ENCODE measurements at places on chromosomes 2 and 18.

DNA sequence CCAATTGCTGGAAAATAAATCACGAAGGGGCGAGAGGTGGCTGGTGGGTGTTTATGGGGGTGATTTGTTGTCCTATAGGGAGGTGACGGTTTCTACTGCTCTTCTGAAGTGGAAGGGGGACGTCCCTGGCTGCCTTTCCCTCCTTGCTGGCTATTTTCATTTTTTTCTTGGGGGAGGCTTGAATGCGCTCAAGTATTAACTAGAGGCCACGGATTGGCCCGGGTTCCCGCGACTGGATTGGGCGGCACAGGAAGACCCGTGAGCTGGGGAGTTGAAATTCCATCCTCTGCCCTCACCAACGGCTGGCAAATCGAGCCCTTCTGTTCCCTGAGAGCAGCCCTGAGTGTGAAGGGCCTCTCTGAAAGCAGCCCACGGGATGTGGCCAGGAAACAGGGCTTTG lies 176.5 kb upstream of the SPRED2 start:
- no peak for DNase-seq

DNA sequence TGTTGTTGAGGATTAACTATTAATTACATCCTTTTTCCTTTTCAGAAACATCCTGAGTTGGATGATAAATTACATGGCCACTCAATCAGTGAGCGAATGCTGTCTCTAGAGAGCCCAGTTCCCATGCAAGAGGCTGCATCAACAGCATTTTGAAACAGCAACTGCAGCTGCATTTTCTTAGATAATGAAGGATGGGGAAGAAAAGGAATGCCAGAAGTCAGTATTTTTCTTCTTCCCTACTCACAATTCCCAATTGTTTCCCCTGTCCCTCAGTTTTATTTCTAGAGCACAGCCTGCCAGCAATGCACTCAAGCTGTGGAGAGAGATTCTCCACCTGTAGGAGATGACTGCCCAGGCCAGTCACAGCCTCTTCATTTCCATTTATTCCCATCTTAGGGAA lies 6.9 kb downstream of the SCN7A start:
- DNase-seq, result no peak

DNA sequence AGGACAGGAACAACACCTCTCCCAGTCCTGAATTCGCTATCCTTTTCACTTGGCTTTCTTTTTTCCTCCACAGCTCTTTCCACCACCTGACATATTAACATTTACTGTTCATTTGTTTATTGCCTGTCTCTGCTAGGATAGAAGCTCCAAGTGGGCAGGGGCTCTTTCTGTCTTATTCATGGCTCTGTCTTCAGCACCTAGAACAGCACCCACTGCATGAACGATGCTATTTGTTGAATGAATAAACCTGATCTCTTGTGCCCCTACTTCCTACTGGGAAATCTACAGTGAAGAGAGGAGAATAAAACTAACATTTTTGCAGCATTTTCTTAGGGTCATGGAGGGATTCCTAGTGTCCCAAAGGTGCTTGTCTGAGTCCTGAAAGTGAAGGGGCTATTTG lies 24.4 kb upstream of the GAREM2 start:
- no peak for DNase-seq

GRCh38 chr2:20186855-20187187 lies 38.1 kb downstream of the SDC1 start:
- no peak for DNase-seq

DNA sequence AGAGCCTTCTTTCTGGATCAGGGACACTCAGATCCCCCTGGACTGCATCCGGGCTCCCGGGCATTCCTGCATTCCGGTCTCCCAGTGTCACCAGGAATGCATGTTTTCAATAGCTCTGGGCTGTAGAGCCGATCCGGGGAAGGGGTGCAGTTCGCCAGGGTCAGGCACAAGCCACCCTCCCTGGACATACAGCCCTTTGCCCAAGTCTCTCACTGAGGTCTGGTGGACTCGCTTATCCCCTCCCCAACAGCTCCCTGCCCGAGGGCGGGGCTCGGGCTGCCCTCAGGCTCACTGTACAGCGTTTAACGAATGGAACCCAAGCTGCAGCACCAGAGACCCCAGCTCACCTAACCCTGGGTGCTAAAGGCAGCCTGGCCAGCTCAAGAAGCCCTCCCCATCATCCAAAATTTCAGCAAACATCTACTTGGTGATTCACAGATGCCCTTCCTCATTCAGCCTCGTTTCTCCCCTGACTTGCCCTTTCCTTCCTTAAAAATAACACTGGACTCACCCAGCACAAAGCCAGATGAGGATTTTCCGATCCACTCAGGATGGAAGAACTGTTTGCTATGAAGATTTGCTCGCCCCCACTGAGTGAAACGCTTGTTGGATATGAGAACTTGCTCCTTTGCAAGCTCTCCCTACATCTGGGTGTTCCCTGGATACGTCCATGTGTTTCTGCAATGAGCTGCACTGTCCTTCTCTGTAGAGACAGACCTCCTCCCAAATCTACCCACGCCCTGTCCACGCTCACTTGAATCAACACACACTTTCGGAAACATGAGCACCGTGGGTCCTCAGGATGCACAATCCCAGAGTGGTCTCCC lies 58.1 kb downstream of the PXDN start:
- no peak for DNase-seq

DNA sequence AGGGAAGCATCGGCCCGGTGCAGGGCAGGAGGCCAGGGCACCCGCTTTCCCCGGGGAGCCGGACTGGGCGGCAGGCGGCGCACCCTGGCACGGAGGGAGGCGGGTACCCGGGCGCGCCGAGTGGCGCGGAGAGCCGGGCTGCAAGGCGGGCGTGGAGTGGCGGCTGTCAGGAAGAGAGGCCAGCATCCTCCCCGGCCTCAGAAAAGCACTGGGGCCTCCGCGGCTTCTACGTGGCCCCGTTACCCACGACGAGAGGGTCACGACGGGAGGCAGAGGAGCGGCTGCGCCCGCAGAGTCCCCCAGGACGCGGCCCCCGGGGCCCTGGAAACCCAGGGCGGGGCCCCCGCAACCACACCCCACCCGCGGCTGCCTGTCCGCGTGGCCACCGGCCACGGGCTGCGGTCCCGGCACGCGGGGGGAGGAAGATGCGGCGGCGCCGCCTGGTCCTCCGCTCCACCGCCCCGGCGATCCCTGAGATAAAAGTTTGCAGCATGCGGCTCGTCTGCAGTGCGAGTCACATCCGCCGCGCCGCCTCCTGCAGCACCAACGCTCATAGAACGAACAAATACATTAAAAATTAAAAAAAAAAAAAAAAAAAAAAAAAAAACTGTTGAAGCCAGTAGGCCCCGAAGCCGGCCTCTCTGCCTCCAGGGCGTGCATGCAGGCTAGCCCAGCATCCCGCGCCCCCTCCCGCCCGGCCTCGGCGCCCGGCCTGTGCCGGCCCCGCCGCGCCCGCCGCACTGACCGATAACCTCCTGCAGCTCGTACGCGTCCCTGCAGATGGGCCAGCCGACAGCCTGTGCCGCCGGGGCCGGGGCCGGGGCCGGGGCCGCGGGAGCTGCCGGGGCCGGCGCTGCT lies 683 bp downstream of the STK39 start:
- DNase-seq, result peak; percentile 39

GRCh38 chr2:143907801-143908200 lies 612.1 kb downstream of the ZEB2 start:
- no peak for DNase-seq

DNA sequence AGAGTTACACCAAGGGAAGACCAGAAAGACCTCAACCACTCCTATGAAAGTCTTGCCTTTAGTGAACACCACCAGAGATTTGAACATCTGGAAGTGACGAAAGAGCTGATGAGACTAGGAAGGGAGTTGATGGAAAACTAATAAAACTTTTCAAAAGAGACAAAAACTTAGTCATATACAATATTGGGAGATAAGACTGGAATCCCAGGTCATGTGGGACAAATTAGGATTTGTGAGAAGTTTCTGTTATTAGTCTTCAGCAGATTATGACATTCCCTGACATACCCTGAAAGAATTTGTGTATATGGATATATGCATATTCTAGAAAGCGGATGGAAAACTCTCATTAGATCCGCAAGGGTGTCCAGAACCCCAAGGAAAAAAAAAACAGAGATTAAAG lies 145.0 kb upstream of the LTBP1 start:
- no peak for DNase-seq

GRCh38 chr2:29806461-29806860 lies 114.9 kb downstream of the ALK start:
- DNase-seq, result no peak

GRCh38 chr2:119494163-119494790 lies 30.0 kb downstream of the SCTR start:
- no peak for DNase-seq

DNA sequence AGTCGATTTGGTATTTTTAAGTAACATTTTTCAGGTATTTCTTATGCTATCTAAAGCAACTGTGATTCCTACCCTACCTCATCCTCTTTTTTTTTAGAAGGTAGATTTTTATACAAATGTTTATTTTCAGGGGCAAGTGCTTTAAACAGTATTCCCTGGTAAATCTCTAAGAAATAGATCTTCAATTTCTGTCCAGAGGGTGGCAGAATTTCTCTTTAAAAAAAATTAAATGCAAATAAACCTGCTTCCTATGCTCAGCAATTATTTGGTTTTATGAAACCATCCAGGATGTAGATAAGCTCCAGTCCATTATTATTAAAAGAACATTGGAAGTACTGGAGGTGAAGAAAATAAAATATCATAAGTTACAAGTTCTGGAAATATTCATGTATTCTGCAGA lies 191.9 kb downstream of the MYO3B start:
- no peak for DNase-seq

GRCh38 chr2:17538844-17539554 lies 1.5 kb upstream of the VSNL1 start:
- peak; percentile 47 for DNase-seq

DNA sequence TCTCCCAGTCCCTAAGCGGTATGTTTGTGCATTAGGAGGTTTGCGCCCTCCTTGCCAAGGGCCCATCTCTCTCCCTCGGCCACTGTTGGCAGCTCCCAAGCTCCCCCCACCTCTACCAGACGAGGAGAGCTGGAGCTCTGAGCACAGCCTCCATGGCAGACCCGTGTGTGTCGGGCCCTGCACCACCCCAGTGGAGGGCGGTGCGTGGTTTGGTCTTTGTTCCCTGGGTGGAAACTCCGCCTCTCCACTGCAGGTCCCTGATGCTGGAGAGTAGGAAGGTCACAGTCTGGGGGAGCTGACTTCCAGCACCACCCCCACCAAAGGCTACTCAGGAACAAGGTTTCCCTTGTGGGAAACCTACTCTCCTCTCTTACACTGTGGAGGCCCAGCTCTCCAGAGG lies 162.6 kb upstream of the FHL2 start:
- DNase-seq, result no peak

GRCh38 chr2:75340560-75340959 lies 141.2 kb upstream of the TACR1 start:
- DNase-seq, result peak; percentile 60

DNA sequence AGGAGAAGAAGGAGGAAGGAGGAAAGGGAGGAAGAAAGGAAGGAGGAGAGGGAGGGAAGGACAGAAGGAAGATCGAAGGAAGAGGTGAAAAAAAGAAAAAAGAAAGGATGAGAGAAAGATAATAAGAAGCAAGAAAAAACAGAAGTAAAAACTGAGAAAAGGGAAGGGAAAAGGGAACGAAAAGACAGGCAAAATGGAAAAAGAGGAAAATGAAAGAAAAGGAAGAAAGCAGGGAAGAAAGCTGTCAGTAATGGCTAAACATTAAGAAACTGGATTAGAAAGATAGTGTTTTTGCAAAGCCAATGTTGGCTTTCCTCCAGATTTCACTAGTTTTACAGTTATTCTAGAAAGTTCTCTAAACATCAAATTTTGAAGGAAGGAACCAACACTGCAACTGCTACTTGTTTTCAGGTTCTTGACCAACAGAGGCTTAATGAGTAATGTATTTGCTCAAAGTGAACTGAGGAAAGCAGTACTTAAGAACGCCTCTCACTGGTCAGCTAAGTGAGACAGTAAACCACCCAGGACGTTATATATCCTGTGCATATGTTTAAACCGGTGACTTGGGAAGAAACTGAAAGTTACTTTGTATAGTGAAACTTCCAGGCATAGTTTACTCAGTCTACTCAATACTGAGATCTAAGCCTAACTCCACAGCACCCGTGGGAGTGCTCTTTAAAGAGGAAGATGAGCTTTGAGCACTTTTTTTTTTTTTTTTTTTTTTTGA lies 286.2 kb upstream of the TRIB2 start:
- DNase-seq, result no peak

DNA sequence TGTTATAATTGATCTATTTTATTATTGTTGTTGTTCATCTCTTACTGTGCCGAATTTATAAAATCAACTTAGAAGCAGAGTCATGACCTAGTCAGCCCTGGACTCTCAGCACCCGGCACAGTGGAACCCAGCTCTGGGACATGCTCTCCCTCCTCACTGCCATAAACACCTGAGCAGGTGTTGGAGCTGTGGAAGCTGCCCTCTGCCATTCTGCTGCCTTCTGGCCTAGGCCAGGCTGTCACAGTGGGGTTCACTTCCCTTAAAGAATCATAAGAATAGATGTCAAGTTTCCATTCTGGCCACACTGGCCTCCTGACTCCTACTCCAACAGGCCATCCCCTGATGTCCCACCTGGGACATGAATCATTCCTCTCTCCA lies 192.2 kb downstream of the ZFP36L2 start:
- DNase-seq, result no peak

GRCh38 chr2:42141687-42142546 lies 27.2 kb upstream of the EML4 start:
- peak; percentile 36 for DNase-seq

DNA sequence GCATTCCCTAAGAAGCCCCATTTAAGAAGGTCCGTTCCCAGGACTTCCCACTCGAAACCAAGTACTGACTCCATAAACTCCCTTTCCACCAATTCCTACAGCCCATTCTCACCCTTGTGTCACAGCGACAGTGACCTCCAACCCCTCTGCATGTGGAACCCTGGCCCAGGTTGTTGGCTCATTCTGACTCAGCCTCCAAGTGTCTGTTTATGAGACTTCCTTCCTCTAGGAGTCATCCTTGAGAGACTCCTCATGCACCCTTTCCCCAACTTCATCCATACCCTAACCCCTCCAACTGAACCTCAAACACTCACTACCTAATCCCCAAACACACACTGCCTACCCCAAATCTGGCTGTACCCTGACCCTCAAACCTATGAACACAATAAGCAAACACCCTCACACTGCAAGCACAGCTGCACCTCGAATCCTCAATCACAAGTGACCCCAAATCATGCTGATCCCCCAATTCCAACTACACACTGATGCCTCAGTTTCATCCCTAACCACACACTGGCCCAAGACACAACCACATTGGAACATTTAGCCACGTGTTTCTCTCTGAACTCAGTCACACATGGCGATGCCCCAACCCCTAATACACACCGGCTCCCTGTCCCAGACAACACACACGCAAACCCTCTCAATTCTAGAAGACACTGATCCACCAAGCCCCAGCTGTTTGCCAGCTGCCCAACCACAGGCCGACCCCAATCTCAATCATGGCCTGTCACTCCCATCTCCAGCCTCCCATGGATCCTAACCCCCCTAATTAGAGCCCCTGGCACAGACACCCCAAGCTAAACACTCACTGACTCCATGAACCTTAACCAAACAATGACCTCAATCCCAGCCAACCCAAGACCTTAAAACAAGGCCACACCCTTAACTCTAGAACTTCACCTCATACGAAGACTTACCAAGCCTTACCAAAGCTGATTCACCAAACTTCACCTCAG lies 219.6 kb downstream of the CYP26B1 start:
- no peak for DNase-seq
